ENCODE measurements at places on chromosomes 7 and 10.

DNA sequence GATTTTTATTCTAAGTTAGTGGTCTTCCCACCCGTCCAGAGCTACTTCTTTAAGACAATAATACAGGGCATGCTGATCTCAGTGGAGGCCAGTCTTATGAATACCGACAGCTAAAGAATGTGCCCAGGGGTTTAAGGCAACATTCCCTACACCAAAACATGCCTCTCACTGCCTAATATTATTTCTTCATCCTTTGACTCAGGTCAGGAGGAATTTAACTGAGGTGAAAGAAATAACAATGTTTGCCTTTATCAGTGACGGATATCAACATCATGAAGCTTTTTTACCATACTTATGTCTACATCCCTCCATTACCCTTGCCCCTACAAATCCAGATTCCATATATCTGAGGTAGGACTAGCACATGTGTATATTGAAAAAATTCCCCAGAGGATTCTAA is 33.3 kb upstream of the TES start:
- DNase-seq = peak; percentile 90

DNA sequence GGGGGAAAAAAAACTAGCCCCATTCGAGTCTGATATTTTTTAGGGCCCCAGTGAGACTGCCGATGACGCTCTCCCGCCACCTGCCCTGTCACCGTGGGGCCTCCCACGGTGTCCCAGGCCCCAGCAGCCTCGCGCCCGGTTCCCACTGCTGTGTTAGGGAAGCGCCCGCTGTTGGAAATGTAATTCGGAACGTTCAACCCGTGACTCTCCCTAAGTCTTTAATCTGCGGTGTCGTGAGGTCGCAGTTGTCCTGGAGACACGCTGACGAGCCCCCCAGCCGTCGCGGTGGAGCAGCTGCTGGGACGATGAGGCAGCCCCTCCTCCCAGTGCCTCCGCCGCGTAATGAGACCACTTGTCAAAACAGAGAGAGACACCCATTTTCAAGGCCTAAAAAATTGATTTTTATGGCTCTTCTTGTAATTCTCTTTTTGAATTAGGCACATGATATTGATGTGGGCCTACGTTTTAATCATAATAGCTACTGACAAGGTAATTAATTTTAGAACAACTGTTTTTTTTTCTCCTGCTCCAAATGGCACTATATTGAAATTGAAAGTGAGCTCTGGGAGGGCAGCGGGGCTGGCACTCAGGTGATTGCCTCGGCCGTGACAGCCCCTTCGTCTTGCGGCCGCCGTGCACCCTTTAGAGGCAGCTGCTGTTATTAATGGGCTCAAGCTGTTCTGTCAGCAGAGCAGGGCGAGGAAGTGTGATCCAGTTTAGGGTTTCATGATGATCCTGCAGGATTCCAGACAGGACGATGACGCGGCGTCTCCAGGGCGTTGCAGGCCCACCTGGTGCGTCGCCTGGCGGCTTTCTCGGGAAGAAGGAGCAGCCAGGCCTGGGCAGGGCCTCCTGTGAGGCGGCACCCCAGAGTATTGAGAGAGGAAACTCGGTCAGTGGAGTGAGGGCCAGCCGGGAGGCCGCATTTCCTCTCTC is 63.3 kb downstream of the NKX6-2 start:
- peak; percentile 27 for DNase-seq

DNA sequence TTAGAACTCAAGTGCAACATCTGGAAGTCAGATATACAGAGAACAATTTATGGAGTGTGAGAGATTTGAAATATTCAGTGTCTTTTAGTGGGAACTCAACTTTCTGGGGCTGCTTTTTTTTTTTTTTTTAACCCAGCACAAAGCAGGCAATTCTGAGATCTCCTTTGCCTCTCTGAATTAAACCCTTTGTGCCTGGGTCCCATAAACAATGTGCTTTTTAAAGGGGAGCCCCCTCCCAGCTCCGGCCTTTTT is 146.8 kb downstream of the CELF2 start:
- no peak for DNase-seq

DNA sequence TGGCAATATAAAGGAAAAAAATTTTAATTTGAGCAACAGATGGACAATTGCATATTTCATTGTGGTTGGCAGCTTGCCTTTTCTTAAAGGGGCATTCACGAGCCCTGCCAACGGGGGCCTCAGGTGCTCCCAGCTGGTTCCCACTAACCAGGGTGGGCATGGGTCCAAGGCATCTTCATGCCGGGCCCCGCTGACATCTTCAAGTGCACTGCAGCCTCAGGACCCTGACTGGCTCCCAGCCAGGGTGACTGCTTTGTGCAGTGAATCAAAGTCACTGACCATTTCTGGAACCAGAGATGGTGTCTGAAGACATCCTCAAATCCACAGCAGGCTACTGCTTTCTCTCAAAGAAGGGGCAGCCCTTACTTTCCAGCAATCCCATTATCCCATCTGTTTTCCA is 275.2 kb upstream of the MGMT start:
- DNase-seq = no peak

GRCh38 chr7:69260023-69260422 is 338.3 kb upstream of the AUTS2 start:
- no peak for DNase-seq

GRCh38 chr10:9289811-9290210 is 1235.3 kb downstream of the GATA3 start:
- no peak for DNase-seq

DNA sequence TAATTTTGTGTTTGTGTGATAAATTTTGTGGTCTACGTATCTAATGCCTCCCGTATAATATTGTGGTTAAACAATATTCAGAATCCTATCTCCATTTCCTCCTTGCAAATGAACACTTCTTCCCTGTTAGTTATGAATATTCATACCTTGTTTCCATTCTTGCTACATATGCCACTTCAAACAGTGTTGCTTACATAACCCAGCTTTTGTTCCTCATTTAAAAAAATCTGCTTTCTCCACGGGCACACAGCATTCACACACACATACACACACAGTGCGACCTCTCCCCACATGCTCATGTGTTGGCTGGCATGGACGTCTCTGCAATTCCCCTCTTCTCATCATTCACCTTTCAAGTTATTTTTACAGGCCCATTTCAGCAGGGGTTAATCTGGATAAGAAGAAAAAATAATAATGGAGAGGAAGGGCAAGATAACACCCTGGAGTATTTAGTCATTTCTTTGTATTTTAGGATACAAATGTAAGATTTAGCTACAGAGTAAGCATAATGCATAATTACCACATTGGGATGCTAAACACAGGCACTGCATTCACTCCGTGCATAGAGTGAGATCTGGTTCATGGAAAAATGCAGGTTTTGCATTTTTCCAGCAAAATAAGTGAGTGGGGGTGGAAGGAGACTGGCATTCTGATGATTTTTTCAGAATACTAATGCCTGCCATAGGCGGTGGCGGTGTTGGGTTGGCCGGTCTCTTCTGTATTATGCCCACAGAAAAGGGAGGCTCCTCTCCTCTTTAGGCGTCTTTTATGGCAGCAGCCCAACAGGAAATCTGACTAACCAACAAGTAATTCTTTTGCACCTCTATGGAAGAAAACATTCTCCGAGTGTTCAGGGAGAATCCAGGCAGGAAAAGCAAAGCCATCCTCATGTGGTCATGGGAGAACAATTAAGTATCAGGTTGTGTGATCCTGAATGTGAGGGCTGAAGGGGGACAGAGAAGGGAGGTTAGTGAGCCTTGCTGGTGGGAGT is 31.7 kb upstream of the ELMO1 start:
- no peak for DNase-seq

GRCh38 chr7:545470-545869 is 25.8 kb upstream of the PDGFA start:
- DNase-seq = no peak

- DNase-seq = no peak
Measured at GRCh38 chr10:92800134-92800733, 48.1 kb upstream of the EXOC6 start.

- no peak for DNase-seq
Measured at GRCh38 chr10:123787566-123787965, 104.0 kb downstream of the CPXM2 start.

- no peak for DNase-seq
Measured at GRCh38 chr7:2971914-2972834, 71.5 kb downstream of the CARD11 start.

DNA sequence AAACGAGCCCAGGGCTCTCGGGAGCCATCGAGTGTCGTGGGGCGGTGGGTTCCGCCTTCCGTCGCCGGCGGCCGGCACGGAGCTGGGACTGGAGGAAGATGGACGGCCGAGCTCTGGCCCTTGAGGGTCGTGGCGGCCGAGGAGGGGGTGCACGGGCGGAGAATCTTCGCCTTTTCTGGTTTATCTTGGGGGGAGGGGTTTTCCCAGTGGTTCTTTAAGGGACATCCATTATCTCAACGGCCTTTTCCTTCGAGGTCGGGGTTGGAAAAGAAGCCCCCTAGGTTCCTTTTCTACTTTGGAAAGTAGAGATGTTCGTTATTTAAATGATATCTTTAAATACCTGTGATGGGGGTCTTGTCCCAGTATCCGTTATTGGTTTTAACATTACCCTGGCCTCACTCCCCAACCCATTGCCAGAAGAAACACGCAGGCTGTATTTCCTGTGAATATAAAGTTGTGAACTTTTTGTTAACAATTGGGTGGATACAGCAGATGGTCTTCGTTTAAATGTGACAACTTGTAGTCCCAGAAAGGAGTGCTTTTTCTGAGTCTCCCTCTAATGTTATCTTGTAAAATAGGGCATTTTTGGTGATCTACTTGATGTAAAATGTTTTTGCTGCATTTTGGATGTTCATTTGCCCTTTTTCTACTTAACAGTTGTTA is 765 bp downstream of the CCAR1 start:
- DNase-seq = no peak

DNA sequence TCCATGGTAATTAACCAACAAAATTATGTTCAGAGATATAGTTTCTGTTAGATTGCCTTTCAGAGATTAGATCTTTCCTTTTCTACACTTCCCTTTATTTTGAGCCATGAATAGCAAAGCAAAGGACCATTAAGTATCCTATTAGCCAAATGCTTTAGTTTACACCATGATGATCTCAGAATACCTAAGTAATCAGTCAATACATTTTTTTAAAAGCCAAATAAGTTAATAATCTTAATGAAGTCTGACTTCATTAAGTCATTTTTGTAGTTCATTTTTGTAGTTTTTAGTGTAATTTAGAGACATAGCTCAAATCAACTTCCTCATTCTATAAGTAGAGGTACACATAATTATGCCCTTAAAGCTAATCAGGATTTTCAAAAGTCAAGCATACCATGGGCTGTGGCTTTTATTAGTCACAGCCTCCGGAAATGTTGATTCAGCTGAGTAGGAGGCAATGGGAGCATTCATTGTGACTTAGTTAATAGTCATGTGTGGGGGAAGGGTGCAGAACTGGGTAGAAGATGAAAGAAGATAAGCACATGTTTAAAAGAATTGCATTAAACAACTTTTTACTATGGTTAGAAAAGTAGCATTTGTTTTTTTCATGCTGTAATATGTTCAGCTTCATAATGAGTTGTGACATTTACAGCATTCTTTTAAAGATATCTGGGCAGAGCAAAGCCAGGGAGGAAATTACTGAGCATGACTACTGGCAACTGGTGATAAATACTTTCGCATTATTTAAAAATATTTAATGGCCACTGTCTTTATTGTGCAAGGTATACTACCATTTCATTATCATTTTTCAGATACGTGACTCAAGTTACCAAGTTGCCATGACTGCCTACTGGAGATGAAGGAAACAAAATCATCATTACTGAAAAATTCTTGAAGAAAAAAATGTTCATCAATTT is 57.3 kb upstream of the CCDC71L start:
- peak; percentile 96 for DNase-seq

- peak; percentile 36 for DNase-seq
Measured at GRCh38 chr10:130137090-130137448, 878 bp downstream of the GLRX3 start.

- DNase-seq = no peak
Measured at GRCh38 chr10:133235265-133235855, 2.3 kb upstream of the VENTX start.

GRCh38 chr7:149292462-149292823 is 30.4 kb downstream of the ZNF783 start:
- peak; percentile 57 for DNase-seq

GRCh38 chr10:124129471-124129870 is 36.1 kb upstream of the CHST15 start:
- no peak for DNase-seq

DNA sequence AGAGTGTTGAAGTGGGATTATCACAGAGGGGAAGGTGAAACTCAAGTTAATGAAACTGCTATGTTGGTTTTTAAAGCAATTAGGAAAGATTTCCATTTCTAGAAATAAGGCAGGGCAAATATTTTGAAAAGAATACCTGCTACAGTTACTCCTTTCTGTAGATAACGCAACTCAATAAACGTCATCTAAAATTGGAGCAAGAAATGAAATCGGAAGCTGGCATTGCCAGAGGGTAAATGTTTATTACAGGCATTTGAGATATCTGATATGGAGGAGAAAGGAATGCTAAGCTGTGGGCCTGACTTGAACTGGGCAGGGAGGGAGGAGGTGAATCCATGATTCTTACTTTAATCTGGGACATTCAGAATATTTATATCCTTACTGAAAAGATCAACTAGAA is 217.0 kb upstream of the ADARB2 start:
- DNase-seq = no peak

- DNase-seq = no peak
Measured at GRCh38 chr10:18556522-18557147, 94.8 kb downstream of the NSUN6 start.

DNA sequence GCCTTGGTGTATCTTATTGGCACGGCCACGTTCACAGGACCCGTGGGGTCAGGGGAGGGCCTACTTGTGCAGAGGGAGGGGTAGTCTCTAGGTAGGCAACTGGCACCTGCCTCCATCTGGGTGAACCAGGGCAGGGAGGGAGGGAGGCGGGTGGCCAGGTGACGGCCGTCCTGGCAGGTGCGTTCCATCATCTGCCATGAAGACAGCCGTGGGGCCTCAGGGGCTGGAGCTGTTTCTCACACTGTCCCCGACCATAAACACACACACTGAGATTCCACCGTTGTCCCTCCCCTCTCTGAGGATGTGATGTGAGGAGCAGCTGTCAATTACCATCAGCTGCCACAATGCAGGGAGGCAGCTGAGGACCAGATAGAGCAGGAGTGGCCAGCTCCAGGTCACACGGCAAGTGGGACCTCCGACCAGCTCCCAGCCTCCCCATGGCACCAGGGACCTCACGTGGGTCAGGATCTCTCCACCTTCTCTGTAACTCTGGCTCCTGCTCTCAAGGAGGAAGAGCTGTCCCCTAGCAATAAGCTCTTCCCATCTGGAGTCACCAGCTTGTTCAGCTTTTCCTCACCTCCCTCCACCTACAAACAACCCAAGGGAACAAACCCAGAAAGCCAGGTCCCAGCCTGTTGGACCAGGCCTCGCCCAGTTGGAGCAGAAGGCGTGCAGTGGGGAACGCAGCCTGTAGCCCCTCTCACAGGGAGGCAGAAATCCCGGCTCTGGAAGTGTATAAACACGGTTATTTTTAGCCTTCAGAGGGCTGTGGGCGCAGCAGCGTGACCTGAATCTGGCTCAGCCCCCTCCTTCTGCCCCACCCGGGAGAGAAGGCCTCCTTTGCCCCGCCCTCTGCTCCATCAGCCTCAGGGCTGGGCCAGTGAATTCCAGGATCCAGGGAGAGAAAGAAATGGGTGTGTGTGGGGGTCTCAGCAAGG is 33.1 kb downstream of the ZMIZ1 start:
- peak; percentile 43 for DNase-seq

- DNase-seq = no peak
Measured at GRCh38 chr7:27700501-27700900, 37.8 kb upstream of the HIBADH start.

Data from astrocyte of the spinal cord (primary cell).